ENCODE measurements at places on chromosomes 5 and 9.

DNA sequence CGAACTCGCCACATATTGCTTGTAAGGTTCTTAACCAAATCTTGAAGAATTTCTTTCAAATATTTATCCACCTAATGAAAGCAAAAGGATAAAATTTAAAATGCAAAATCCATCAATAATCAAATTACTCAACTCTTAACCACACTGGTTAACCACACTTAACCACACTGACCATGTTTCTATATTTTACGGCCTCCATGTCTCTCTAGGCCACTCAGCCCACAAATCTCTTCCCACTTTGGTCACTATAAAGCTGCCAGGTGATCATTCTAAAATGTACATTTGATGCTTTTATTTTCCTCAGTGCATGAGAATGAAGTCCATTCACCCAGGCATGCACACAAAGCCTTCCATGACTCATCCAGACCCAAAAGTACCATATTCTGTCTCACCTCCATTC, 56.4 kb upstream of the OR2K2 start:
- no peak for DNase-seq

DNA sequence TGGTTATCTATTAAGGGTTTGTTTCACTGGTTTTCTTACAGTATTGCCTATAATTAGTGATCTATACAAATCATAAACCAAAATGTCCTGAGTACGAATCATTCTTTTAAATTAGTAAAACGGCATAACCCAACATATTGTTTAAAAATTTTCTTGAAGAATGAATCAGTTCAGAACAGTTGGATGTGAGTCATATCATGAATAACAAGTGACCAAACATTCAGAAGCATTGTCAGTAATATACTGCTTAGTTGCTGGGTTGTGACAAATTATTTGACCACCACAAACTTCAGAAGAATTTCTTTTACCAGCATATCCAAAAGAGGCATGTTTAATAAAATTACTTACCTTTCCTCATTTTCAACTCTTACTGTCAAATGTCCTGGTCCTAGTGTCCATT, 111.2 kb downstream of the UNC13B start:
- no peak for DNase-seq

GRCh38 chr5:14319102-14319501, 176.0 kb downstream of the TRIO start:
- DNase-seq: no peak

- DNase-seq: no peak
Measured at GRCh38 chr5:178624631-178625546, 2.0 kb downstream of the CLK4 start.

DNA sequence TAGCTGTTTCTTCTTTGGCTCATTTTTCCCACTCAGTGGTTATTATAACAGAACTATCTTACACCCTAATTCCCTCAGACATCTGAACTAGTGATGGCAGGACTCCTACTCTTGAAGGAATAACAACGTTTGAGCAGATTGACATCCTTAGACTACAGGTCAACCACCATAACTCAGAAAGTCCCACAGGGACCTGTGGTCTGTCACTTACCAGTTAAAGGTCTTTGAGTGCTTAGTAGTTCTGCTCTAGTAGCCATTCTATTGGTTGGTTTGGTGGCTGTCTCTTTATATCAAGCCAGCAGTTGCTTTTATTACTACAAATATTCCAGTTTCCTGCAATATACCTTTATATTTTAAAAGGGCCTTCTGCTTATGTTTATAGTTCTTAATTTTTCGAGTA, 67.2 kb upstream of the FCHO2 start:
- DNase-seq: no peak

GRCh38 chr5:172545291-172545801, 91.0 kb upstream of the SH3PXD2B start:
- no peak for DNase-seq

- DNase-seq: no peak
Measured at GRCh38 chr5:130171699-130172098, 267.4 kb downstream of the CHSY3 start.

GRCh38 chr9:131334629-131335367, 45.3 kb downstream of the PLPP7 start:
- DNase-seq: no peak

DNA sequence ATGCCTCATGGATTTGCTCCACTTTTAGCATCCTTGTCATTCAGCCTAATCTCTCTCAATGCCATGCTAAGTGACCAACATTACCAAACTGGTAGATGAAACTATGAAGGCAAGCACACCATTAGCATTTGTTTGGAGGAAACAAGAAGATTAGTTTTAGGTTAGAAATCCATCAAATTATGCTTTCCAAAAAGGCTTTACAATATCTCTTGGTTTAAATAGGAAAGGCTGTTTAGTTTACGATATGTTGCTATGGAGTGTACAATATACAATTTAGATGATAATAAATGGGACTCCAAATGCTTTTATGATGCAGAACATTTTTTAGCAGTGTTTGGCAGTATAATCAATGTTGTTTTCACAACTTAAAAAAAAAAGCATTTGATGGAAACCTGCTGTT, 47.8 kb upstream of the CTXN3 start:
- DNase-seq: no peak

DNA sequence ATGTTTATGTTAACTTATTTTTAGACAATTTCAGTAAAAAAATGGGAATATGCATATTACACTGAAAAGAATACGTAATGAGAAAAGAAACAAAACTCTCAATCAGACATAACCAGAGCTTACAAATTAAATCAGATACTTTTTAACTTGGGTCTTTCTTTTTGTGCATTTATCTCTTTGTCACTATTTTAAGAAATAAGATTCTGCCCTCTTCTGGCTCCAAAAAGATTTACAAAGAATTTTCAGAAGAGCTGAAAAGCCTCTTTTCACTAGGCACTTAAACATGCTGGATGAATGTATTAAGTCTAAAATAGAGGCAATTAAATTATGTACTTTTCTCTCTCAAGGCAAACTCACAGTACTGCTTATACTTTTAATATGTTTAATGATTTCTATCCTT, 55.5 kb downstream of the CEP120 start:
- no peak for DNase-seq

DNA sequence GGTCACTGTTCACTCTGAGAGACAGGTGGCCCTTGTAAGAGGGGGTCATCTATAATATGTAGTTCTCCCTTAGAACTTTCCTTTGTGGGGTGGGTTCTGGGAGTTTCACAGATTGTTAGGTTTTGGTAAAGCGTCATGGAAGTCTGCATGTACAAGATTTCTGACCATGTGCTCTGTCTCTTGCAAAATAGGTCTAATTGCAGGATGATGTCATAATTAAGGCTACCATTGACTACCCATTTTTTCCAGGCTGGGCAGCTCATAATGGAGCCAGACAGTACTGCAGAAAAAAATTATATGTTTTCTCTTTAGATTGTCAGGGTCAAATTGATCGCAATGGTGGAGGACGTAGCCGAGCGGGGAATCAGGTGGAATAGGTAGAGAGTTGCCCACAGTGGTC, 3.7 kb upstream of the GM2A start:
- DNase-seq: no peak

- no peak for DNase-seq
Measured at GRCh38 chr5:71877511-71877910, 158.4 kb downstream of the CARTPT start.

GRCh38 chr5:26034813-26035212, 1003.6 kb downstream of the CDH9 start:
- no peak for DNase-seq

- DNase-seq: no peak
Measured at GRCh38 chr5:147998704-147999103, 65.1 kb upstream of the SPINK5 start.

GRCh38 chr5:14250748-14251701, 107.9 kb downstream of the TRIO start:
- DNase-seq: no peak

GRCh38 chr5:58191443-58191842, 268.4 kb downstream of the PLK2 start:
- no peak for DNase-seq

DNA sequence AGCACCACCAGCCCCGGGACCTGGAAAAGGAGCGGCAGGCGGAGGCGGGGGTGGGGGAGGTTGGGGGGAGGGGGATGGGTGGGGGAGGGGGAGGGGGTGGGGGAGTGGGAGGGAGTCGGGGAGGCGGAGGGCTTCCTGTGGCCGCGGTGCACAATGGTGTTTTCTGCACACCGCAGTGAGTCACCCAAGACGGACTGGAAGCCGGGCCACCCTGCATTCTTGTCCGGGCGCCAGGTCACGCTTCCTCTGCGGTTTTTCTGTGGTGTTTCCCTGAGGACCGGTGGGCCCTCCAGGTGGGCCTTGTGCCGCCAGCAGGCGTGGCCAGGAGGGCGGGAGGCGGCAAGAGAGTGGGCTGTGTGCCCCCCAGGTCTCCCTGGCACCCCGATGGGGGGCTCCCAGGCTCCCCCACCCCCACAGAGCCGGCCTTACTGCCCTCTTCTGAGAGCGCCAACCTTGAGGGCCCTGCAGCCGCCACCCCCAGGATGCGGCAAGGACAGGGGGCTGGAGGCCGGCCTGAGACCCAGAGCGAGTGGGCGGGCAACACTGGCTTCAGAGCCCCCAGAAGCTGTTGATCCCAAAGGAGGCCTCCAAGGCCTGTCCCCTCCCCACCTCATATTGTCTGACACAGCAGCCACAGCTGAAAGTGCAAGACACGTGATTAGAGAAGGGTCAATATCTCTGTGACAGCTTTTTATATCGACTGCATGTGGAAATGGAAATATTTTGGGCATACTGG, 11.1 kb downstream of the EXD3 start:
- no peak for DNase-seq

- no peak for DNase-seq
Measured at GRCh38 chr5:64767959-64768357, 533 bp downstream of the SREK1IP1 start.

GRCh38 chr9:80320480-80320879, 748.7 kb downstream of the TLE4 start:
- DNase-seq: no peak

DNA sequence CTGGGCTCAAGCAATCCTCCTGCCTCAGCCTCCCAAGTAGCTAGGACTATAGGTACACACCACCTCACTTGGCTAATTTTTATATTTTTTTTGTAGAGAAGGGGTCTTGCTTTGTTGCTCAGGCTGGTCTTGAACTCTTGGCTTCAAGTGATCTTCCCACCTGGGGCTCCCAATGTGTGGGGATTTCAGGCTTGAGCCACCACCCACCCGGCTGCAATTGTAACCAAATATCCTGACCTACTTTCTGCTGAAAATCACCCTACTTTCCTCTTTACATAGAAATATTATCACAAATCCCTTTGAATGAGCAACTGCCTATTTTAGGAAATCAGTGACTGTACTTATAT, 59.6 kb upstream of the ZNF608 start:
- DNase-seq: no peak
